ENCODE measurements at places on chromosomes 6 and 20. TPM values are rescaled to one million over a fixed set of nuclear protein-coding genes. Genes with fewer than 3 reads are reported as not detected.

TCF21 gene
- total RNA-seq, result 9.8 TPM

CENPW gene
- total RNA-seq, result 18.7 TPM

ZNF165 gene
- 0.45 TPM for total RNA-seq

DEFB132 gene
- not detected for total RNA-seq

IMPG1 gene
- total RNA-seq, result not detected

CLIC5 gene
- not detected for total RNA-seq

LPIN3 gene
- total RNA-seq, result 11.6 TPM

USP49 gene
- total RNA-seq, result 0.84 TPM

MROH8 gene
- 0.89 TPM for total RNA-seq

PRPH2 gene
- 1.7 TPM for total RNA-seq

RWDD2A gene
- total RNA-seq, result 1.6 TPM

SPEF1 gene
- total RNA-seq, result 0.15 TPM

CDKAL1 gene
- total RNA-seq, result 10.9 TPM

Measured in bronchus fibroblast of lung (primary cell).